ENCODE measurements at places on chromosomes 4 and X.

DNA sequence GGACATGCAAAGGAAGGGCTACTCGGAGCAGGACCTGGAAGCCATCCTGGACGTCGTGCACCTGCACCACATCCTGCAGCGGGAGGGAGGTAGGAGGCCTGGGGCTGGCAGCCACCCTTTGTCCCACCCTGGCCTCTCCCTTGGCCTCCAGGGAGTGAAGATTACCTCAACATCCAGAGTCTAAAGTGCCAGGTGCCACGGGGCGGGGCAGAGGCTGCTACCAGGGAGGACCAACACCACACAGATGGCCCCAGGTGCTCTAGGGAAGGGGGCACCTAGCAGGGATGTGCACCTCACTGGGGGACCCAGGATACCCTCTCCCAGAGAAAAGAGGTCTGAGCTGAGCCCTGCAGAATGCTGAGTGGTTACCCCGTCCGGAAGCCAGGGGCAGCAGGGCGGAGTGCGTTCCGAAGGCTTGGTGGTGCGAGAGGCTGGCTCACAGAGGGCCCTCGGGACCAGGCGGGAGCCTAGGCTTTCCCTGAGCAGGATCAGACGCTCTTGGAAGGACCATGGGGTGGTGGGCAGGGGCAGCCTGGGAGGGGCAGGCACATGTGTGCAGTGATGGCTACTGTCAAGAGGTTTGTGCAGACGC lies 16.1 kb downstream of the ABCD1 start:
- no peak for DNase-seq

- no peak for DNase-seq
Measured at GRCh38 chrX:47143894-47144625, 442 bp downstream of the NDUFB11 start.

DNA sequence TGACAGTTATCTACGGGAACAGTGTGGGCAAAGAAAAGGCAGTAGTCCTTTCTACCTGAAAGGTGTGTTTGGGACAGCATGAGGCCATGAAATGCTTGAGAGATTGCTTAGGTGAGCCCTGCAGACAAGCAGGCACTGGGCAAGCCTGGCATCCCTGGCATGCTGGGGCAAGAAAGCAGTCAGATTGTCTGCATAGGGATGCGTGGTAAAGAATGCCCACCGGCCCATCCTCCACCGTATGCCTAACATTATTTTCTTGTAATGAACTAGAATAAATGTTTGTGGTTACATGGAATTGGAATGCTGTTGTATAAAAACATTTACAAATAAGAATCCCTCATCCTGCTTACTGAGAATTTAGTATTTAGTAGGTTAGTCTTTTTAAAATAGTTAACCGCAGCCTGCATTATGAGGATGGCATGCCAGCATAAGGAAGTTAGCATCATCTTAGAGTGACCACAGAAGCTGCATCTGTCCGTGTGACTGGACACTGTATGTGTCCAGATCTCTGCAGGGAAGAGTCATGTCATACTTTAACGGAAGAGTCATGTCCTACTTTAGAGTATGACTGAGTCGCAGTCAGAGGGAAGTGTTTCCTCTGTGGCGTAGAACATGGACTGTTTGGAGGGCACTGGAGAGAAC lies 18.9 kb downstream of the ZBTB49 start:
- no peak for DNase-seq

DNA sequence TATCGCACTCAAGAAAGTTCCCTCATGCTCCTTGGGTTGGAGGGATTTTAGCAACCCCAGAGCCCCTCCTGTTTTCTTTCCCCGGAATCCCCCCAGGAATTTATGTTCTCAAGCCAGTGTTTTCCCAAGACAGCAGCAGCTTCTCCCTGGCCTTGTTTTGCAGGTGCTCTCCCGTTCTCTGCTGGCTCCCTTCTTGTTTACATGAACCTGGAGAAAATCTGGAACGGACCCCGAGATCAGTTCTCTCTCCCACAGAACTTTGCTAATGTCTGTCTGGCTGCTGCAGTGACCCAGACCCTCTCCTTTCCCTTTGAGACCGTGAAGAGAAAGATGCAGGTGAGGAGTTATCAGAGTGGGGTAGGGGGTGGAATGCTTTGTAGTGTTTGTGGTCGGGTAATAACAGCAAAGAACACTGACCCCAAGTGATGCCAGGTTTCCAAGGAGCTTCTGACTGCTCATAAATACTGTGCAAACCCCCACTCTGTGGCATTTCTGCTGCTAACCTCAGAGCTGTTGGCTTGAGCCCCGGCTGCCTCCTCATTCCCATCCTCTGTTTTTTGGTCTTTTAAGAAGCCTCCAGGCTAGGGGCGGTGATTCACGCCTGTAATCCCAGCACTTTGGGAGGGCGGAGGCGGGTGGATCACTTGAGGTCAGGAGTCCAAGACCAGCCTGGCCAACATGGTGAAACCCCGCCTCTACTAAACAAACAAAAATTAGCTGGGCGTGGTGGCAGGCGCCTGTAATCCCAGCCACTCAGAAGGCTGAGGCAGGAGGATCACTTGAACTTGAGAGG lies 11.1 kb downstream of the SLC25A43 start:
- DNase-seq: no peak

GRCh38 chrX:42269186-42269585 lies 345.8 kb upstream of the CASK start:
- DNase-seq: no peak

- peak; percentile 57 for DNase-seq
Measured at GRCh38 chrX:40278340-40279090, 180.8 kb upstream of the BCOR start.

DNA sequence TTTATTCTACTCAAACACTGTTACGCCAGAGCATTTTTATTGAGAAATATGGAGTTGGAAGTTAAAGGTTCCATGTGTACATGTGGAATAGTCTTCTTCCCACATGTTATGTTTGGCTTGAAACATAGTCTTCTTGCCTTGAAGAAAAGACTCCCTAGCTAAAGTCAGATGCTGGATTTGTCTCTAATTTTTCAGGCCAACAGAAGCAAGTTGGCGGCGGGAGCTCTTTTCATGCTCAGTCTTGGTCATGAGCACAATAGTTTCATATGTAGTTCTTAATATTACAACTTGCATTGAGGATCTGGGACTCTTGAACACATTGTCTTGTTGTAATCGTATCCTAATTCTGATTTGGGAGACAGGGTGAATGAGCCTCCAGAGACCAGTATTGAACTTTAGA lies 19.4 kb downstream of the SEPTIN11 start:
- no peak for DNase-seq

- DNase-seq: no peak
Measured at GRCh38 chr4:10031668-10032590, 10.6 kb upstream of the SLC2A9 start.

- DNase-seq: no peak
Measured at GRCh38 chr4:100061835-100062234, 111.8 kb upstream of the H2AZ1 start.

DNA sequence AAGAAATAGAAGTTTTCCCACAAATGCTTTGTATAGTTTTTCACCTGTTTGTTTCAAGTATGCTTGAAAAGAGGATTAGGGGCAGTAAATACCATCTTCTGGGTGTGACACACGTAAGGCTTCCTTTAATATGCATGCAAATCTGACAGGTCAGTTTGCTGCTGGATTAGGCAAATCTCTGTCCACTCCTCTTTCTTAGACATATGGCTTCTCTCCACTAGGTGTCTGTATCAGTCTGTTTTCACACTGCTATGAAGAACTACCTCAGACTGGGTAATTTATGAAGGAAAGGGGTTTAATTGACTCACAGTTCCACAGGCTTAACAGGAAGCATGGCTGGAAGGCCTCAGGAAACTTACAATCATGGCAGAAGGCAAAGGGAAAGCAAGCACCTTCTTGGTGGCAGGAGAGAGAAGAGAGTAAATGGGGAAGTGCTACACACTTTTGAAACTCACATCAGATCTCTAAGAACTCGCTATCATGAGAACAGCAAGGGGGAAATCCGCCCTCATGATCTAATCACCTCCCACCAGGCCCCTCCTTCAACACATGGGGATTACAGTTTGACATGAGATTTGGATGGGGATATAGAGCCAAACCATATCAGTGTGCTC lies 66.9 kb downstream of the TAB3 start:
- no peak for DNase-seq

DNA sequence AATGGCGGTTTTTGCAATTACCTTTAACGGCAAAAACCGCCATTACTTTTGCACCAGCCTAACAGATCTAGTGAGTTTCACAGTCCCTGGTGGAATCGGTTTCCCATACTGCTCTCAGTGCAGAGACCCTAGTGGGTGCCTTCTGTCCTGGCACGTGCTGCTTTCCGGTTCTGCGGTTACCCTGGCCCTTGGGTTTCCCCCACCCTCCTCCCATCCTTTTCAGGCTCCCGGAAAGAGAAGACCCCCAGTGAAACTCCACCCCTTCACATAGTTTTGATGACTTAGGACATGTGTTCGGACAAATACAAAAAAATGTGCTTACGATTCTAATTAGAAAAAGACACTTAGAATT lies 36.9 kb downstream of the NLGN3 start:
- DNase-seq: peak; percentile 43

- DNase-seq: no peak
Measured at GRCh38 chr4:65589331-65589730, 81.0 kb downstream of the EPHA5 start.

- DNase-seq: no peak
Measured at GRCh38 chrX:4225086-4225485, 511.6 kb upstream of the PRKX start.

- DNase-seq: no peak
Measured at GRCh38 chr4:87982446-87983010, 7.0 kb downstream of the SPP1 start.

DNA sequence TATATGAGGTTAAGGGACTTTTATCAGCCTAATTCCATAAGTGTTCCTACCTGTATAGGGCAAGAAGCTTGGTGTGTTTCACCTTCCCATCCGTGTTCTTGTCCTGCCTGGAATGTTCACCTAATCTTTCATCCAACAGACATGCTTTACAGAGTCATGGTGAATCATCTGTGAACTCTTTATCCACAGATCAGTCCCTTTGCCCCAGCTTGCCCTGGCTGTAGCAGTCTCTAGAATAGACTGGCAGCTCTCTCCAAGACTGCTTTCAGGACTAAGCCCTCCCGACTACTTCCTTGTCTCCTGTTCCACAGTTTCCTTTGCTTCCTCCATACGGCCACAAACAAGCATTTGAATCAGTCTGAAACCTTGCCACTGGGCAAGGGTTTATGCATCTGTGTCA lies 177.9 kb upstream of the IL15 start:
- no peak for DNase-seq

DNA sequence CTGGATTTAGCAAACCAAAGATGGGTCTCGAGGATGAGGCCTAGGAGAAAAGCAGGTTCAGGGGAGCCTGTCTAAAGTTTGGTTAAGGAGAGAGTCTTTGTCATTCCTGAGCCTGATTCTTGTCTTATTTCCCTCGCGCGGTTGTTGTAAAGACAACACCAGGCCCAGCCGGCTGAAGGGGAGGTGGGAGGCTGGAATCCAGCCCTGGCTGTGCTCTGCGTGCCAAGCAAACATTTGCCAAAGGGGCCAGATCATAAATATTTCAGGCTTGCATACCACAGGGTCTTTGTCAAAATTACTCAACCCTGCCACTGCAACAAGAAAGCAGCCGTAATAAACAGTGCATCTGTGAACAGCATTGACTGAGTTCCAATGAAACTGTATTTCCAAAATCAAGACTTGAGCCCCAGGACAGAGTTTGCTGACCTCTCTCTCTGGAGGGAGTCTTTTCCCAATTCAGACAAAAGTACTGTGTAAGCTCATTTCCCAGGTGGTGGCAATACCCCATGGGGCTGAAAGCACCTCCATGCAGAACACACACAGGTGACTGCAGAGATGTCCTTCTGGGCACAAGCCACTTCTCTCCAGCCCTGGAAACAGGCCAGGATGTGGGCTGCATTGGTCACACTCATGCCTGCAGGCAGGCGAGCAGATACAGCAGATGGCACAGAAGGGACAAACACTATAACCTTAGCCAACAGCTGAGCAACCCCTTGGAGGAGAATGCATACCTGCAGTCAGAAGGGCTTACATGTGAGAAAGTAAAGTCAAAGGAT lies 320.3 kb downstream of the STK32B start:
- no peak for DNase-seq

DNA sequence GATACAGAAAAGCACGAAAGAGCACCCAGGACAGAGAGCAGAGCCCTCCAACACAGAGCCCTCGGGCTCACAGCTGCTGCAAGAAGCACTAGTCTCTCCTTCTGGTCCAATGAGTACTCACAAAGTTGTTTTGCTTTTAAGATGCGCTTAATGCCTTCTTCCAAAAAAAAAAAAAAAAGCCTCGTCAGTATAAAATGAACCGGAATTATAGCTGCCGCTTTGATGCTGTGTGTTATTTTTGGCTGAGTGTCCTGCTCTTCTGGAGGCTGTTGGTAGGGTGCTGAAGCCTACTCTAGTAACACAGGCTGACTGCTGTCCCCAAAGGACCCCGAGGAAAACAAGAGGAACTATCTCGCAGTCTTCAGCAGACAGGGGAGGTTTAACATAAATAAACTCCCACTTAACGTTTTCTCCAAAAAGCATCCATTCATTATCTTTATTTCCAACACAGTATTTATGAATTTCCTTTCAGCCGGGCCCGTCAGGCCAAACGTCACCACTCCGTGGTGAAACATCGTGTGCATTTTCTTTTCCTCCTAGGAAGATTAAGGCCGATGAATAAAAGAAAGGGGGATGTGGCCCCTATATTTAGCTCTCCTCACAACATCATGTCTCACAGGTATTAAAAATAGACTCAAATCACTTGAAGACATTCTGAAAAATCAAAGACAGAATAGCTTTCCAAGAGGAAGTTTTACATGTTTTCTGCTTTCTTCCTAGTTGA lies 213.7 kb upstream of the PPARGC1A start:
- no peak for DNase-seq

- peak; percentile 75 for DNase-seq
Measured at GRCh38 chrX:153926858-153927671, 1.0 kb upstream of the ARHGAP4 start.

GRCh38 chr4:168537571-168537970 lies 40.7 kb downstream of the PALLD start:
- DNase-seq: no peak

GRCh38 chrX:102835504-102836146 lies 101.4 kb upstream of the RAB40AL start:
- DNase-seq: no peak

GRCh38 chr4:71188156-71188640 lies 150.6 kb upstream of the SLC4A4 start:
- no peak for DNase-seq

DNA sequence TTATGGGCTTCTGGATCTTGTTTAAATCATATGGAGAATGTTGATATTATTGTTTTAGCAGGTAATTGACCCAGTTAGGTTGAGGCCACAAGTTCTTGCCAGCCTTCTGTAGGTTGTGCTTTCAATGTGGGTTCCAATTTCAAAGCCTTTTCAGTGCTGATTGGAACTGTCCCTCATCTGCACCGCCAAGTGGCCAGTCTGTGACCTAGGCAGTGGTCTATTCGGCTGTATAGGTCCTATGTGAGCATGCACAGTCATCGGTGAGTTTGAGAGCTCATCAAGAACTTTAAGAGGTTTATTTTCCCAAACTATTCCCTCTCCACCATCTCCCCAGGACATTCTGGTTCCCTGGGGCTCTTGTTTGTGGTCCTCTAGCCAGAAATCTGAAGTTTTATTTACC lies 35.7 kb downstream of the DDX53 start:
- DNase-seq: no peak
